ENCODE measurements at places on chromosomes 12 and 14.

DNA sequence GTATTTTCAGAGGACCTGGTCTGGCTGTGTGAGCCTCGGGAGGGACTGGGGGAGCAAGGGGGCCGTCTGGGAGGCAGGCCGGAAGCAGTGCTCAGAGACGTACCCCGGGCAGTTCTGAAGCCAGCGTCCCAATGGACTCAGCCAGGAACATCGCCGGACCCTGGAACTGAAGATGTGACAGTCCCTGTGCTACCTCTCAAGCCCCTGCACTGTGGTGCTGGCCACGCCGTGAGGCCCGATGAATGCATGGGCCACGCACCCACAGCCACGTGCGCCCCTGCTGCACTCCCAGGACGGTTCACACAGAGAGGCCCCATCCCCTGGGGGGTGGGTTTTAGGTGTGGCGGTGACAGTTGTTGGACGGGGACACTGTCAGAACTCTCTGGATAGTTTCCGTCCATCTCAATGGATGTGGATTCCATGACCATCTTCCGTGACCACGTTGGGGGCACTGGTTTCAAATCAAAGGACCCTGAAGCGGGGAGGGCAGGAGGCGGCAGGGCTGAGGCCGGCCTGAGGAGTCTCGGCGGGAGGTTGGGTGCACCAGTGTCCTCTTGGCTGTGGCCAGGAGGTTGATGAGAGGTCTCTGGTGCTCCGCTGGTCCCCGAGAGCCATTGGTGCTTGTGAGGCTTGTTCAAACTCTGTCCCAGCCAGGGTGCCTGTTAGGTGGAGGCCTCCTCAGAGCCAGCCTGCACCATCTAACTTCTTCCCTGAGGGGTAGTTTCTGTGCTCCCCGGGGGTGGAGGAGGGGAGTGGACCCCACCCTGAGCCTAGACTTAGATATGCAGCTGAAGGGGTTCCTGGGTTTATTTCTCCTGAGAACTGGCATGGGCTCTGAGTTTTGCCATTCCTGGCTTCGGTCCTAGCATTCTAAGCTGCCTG lies 36.3 kb upstream of the TSPAN9 start:
- H3K4me3 ChIP-seq = no peak overlapping the region
- no peaks in the 10 kb centered on the region for H3K36me3 ChIP-seq
- no peak overlapping the region for H3K27ac ChIP-seq

DNA sequence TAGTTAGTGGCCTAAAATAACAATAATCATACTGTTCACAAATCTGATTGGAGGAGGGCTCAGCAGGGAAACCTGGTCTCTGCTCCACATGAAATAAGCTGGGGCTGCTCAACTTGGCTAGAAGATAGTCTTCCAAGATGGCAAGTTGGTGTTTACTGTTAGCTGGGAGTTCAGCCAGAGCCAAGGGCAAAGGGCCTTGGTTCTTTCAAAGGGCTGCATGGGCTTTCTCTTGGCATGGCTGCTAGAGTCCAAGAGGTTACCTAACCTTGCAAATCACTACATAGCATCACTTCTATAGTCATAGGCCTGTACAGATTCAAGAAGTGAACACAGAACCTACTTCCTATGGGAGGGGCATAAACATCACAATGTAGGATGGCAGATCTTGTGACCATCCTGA lies 7.1 kb downstream of the EXOC5 start:
- peaks cover 12% of the 10 kb centered on the region for H3K4me1 ChIP-seq
- DNase-seq = no peak
- H3K27me3 ChIP-seq = no peaks in the 10 kb centered on the region
- no peak overlapping the region for H3K27ac ChIP-seq
- no peak overlapping the region for H3K4me3 ChIP-seq
- peaks cover 32% of the 10 kb centered on the region for H3K36me3 ChIP-seq

- H3K27ac ChIP-seq = no peak overlapping the region
- H3K4me3 ChIP-seq = no peak overlapping the region
- no peaks in the 10 kb centered on the region for H3K4me1 ChIP-seq
Observed at GRCh38 chr12:108182096-108182495, 53.0 kb downstream of the WSCD2 start.

DNA sequence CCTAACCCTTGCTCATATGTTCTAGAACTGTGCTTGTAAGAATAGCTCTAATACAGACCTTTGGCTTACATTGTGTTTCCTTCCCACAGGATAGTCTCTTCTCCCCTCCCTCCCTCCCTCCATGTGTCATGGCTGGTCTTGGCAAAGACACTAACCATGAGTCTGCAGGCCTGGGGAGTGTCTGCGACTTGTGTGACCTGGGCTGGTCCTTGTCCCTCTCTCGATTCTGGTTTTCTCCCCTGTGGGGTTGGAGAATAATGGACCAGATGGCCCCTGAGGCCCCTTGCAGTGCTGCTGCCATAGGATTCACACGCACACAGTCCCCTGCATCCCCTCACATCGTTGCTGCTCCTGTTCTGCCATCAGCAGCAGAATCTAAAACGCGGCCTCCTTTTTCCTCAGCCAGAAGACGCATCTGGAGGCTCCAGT lies 30.3 kb downstream of the DEGS2 start:
- no peak overlapping the region for H3K4me3 ChIP-seq
- H3K4me1 ChIP-seq = peaks cover 2% of the 10 kb centered on the region
- no peak for DNase-seq
- peak overlapping the region; percentile 20 for H3K27ac ChIP-seq

DNA sequence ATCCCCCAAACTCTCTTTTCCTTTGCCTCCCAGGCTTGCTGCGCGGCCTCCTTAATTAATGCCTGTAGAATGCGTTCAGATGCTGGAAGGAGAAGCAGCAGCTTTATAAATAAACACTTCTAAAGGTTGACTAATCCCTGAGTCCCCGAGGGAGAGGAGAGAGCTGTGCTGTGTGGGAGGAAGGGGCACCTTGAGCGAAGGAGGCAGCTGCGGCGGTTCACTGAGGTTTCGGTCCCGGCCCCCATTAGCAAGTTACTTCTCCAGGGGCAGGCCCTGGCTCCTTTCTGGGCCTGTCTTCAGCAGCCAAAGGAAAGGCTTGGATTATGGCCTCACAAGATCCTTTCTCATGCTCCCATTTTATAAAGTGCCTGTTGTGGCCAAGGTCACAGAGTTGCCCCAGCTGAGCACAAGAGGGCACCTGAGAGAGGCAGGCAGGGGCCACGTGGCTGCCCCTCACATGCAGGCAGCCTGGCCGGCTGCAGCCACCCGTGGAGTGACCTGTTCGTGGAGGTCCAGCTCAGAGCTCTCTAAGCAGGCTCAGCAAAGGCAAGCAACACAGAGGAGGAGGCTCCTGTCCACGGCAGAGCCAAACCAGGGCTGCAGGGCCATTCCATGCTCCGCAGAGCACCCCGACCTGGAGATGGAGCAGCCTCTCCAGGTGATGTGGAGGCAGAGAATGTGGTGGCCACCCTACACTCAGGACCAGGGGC lies 15.0 kb upstream of the CACNA2D4 start:
- no peaks in the 10 kb centered on the region for H3K27me3 ChIP-seq
- no peak for DNase-seq
- no peak overlapping the region for H3K27ac ChIP-seq
- peaks cover 11% of the 10 kb centered on the region for H3K4me1 ChIP-seq
- H3K36me3 ChIP-seq = no peaks in the 10 kb centered on the region
- no peak overlapping the region for H3K4me3 ChIP-seq

DNA sequence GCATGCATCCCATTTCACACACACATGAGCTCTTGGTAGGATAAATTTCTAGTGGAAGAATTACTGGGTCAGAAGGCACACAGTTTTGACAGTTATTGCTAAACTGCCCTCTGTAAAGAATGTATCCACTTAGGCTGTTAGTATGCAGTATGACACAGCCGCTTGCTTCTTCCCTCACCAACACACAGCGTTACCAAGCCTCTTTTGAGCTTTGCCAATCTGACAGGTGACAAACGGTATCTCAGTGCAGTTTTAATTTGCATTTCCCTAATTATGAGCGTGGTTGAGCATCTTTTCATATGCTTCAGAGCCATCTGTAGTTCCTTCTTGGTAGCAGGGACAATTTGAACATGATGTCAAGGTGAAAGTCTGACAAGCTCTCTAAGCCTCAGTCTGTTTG lies 42.9 kb downstream of the HRK start:
- no peaks in the 10 kb centered on the region for H3K36me3 ChIP-seq
- H3K27me3 ChIP-seq = no peaks in the 10 kb centered on the region
- no peak for DNase-seq
- no peaks in the 10 kb centered on the region for H3K4me1 ChIP-seq
- no peak overlapping the region for H3K4me3 ChIP-seq

GRCh38 chr12:54997929-54998522 lies 13.5 kb upstream of the TESPA1 start:
- H3K4me3 ChIP-seq = no peak overlapping the region
- no peaks in the 10 kb centered on the region for H3K27me3 ChIP-seq
- no peak for DNase-seq
- no peaks in the 10 kb centered on the region for H3K36me3 ChIP-seq

DNA sequence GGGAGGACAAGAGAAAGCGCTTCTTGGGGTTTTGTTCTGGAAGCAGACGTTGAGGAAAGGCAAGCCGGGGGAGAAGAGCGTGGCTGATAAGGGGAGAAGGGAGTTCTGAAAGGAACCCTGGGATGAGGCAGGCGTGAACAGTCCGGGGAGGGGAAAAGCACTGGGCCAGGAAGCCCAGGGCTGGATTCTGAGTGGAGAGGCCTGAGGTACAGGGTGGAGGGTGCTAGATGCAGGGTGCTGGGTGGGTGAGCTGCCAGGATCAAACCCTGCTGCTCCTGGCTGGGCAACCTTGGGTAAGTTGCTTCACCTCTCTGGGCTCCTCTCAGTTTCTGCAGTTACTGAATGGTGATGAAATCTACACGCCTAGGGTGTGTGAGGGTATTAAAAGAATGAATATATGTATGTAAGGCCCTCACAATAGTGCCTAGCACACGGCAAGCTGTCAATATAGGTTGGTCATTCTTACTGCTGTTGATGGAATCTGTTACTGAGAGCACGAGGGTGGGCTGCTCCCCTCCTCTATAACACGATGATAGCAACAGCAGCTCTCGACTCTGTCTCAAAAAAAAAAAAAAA lies 138.5 kb downstream of the RBM19 start:
- no peaks in the 10 kb centered on the region for H3K36me3 ChIP-seq
- no peak overlapping the region for H3K27ac ChIP-seq
- no peak for DNase-seq
- H3K4me3 ChIP-seq = no peak overlapping the region

GRCh38 chr14:106414464-106414863 lies 888.1 kb downstream of the TMEM121 start:
- H3K4me3 ChIP-seq = no peak overlapping the region
- no peak overlapping the region for H3K27ac ChIP-seq
- DNase-seq = no peak
- no peaks in the 10 kb centered on the region for H3K36me3 ChIP-seq
- H3K27me3 ChIP-seq = peaks cover 14% of the 10 kb centered on the region

Data from activated CD8-positive, alpha-beta T cell treated with anti-CD3 and anti-CD28 coated beads, Interleukin-2, amount 10 ng/mL, durations not matched to agents 7 days and 5 days (primary cell).